ENCODE measurements at places on chromosomes 6 and 20.

DNA sequence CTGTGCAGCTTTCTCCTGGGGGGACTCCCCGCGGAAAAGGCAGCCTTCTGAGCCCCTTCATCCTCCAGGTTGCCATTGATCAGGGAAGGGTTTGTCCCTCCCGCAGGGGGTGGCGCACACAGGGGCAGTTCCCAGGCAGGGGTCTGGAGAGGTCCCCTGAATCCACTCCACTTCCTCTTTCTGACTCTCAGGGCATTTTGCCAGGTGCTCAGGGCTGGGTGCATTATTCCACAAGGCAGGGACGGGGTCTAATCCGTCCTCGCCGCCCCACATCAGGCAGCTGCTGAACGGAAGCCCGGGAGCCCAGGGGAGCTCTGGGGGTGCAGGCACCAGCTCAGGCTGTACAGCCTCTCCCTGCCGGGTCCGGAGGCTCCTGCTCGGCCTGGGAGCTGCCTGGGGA is 180.9 kb downstream of the TTLL2 start:
- no peak for DNase-seq

- DNase-seq, result no peak
Observed at GRCh38 chr6:73329201-73329600, 24.9 kb downstream of the DPPA5 start.

DNA sequence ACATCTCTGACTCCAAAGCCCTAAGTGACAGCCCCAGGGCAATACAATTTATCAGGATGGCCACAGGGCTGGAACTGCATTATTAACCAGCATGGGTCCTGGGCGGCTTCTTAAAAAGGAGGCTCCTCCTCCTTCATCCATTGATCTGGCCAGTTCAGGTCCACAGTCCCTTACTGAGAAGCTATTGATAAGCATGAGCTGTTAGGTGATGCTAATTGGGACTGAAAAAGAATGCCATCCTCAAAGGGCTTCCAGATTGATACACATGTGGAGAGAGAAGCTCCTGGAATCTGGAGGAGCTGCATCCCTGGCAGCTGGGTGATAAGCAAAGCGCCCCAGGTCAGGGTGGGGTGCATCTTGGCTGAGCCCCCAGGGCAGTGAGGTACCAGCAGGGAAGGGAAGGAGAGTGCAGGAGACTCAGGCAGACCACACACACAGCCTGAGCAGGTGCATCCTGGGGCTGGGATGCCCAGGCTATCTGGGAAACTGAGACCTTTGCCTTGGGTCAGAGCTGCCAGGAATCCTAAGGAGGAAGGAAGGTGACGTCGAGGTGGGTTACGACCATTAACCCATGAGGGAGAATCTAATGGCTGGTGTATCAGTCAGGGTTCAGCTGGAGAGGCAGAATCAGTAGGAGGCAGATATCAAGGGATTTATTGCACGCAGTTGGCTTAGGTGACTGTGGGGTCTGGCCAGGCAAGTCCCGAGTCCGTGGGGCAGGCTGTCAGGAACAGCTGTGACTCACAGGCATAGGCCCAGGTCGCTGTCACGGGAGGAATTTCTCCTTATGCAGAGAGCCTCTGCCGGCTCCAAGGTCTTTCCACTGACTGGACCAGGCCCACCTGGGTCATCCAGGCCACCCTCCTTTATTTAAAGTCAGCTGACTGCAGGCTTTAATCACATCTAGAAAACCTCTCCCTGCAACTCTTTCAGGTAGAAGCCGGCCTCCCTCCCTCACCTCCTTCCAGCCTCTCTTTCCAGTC is 261.2 kb downstream of the BMP7 start:
- no peak for DNase-seq

GRCh38 chr6:99434702-99435530 is 9.8 kb upstream of the PNISR start:
- DNase-seq, result no peak

- no peak for DNase-seq
Observed at GRCh38 chr6:22281341-22282085, 15.3 kb downstream of the PRL start.

DNA sequence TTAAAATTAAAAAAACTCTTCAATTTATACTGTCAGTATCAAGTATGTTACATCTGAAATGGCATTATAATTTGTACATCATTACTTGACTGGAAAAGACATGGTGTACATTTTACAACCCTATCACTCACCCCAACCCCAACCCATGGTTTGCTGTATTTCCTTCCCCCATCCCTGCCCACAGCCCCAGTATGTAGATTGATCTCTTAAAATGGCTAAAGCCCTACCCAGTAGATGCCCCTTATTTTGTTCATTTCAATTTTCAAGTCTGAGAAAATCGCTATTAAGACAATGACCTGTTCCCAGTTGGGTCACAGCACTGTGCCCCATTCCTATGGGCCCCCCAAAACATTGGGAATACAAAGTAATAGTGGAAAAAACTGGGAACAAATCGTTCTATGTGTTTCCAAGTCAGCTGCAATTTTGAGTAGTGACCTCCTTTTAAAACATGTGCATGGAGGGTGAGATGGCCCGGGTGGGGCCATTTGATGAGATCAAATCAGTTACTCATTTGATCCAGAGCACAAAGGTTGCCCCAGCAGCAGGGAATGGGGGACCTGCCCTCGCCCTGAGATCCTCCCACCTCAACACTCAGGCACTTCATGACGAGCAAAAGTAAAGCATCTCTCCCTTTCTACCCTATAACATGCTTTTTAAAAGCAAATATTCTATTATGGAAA is 13.3 kb downstream of the EZR start:
- DNase-seq, result no peak

- DNase-seq, result no peak
Observed at GRCh38 chr6:48403587-48403986, 292.6 kb upstream of the PTCHD4 start.
